Liver (tissue), 10 donors: ENCODE measurements at places on chromosomes 7 and 10. TPM values are rescaled to one million over a fixed set of nuclear protein-coding genes. Genes with fewer than 3 reads are reported as not detected.

DNA sequence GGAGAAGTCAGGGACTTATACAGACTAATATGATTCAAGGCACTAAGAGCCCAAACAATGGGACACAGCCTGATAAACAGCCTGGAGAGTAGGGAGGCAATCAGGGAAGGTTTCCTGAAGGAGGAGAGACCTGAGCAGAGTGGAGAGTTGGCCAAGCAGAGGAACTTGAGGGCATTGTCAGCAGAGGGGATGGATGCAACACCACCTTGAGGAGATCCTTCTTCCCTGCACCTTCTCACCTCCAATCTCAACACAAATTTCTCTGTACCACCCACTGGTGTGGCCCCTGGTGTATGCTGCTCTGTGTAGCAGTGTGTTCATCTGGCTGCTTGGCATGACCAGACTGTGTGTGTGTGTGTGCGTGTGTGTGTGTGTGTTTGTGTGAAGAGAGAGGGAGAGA is 146.2 kb downstream of the WDR11 start:
- no peak for DNase-seq

GRCh38 chr10:71633920-71634319 is 85.7 kb downstream of the C10orf105 start:
- DNase-seq, result no peak

DNA sequence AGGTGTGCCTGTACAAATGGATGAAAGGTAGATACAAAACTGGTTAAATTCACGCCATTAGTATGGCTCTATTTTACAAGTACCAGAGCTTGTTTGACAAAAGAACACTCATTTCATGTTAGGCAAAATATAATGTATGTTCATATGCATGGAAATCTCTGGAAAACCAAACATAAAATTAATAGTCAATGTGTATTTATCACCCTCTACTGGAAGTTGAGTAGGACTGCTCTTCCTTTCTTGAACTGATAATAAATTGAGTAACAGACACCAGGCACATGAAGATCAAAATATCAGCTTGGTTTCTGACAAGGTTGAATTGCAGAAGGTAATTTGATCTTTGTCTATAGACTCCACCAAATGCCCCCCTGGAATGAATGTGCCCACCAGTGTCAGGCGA is 19.8 kb upstream of the AKR1B1 start:
- DNase-seq, result no peak

DNA sequence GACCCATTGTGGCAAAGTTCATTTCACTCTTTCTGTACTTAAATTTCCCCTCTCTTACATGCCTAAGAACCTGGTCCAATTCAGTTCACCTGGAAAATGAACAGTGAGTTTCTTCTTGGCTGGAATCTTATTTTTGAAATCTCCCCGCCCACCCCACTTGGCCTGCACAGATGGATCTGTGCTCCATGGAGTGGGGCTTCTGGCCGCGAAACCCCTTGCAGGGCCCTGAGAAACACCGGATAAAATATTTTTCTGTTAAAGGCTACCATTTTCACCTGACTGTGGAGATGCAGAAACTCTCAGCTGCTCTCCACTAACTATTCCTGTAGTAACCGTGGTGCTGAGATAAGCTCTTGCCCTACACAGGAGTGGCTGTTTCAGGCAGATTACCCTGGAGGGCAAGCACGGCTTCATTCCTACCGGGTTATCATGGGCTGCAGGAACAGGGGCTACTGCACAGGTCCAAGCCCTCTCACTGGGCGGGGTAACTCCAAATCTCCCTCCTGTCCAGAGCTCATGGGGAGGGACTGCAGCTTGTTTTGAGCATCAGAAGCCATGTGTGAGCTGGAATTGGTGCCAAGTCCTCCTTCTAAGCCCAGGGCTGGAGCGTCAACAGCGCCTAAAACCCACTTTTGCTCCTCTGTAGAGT is 118.9 kb downstream of the PRPF18 start:
- DNase-seq, result peak; percentile 83

- peak; percentile 45 for DNase-seq
Observed at GRCh38 chr10:59830601-59831259, 75.6 kb downstream of the CCDC6 start.

GRCh38 chr7:42431873-42432272 is 194.9 kb upstream of the GLI3 start:
- no peak for DNase-seq

GRCh38 chr7:150958597-150958996 is 19.5 kb downstream of the KCNH2 start:
- no peak for DNase-seq

DNA sequence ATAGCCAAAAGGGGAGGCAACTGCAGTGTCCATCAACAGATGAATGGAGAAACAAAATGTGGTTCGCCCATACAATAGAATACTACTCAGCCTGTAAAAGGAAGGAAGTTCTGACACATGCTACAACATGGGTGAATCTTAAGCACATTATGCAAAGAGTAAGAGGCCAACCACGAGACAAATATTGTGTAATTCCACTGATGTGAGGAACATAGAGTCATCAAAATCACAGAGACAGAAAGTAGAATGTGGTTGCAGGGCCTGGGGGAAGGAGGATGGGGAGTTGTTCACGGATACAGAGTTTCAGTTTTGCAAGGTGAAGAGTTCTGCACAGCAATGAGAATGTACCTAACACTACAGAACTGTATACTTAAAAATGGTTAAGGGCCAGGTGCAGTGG is 13.7 kb upstream of the C10orf71 start:
- no peak for DNase-seq

DNA sequence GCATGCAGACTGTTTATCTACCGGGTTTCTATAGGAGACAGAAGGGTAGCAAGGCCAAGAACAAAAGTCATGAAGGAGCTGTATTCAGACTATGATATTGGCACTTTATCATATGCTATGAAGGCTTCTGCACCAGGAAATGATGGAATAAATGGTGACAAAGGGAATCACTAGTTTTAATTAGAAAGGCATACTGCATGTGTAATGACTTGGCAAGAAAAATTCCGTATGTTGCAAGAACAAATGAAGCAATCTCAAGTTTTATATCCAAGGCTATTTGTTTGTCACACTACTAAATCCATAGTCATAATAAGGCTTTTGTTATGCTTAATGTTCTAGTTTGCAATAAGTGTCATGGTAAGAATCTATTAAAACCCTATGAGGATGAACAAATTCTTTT is 230.9 kb downstream of the ZEB1 start:
- no peak for DNase-seq

DNA sequence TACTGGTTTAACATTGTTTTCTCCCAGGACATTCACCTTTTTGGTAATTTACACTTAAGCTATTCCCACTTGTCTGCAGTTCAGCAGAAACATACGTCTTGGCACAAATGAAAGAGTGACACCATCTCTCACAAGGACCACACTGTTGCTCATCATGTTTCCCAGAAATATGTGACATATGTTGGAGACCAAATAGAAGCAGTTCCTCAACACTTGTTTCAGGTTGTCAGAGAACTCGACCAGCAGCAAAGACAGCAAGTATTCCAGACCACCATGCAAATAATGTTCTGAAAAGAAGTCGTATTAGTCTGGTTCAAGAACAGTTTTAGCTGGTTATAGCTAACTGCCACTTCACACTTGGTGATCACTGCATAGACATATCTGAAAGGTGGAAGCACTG is 81.3 kb upstream of the KLF6 start:
- DNase-seq, result no peak

DNA sequence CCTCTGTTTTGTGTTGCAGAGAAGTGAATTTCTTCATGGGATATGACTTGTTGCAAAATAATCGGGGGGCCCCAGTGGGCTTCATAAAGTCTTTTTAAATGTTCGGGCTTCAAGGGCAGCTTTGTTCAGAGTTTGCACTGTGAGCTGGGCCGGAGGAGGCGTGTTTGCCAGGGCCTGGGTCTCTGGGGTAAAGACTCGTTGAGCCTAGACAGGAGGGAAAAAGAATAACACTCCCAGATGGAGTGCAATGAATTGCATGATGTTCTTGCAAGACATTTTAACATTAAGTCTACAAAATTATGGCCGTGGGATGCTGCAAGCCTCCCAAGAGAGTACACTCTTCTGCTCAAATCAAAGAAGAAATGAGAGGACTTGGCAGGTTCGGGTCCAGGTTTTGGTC is 23.6 kb downstream of the BMPER start:
- no peak for DNase-seq

DNA sequence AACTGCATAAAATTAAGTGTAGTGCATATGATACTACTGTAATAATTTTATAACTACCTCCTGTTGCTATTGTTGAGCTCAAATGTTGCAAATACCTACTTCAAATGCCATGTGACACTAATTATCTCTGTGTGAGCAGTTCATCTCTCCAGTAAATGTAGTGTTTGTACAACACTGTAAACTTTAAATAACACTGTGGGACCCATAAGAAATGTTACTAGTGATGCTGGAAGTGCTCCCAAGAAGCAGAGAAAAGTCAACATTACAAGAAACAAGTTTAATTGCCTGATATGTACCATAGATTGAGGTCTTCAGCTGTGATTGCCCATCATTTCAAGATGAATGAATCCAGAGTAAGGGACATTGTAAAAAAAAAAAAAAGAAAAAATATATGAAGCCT is 39.9 kb downstream of the RALA start:
- no peak for DNase-seq

DNA sequence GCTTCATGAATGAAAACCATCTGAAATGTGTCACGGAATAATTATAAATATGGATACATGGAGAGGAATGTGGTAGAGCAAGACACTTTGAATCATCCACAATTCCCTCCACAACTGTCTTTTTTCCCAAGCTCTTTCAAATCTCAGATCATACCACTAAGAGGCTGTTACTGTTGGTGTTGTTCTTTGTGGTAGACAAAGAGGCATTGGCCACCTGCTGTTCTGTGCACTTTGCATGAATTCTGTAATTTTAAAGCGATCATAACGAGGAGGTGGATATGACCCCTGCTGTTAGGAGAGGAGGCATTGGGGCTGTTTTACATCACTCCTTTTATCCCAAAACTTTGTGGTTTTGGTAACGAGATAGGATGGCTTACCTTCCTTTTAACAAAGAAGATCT is 141.2 kb upstream of the KLF6 start:
- DNase-seq, result no peak

GRCh38 chr10:73905256-73906020 is 5.5 kb upstream of the PLAU start:
- no peak for DNase-seq

DNA sequence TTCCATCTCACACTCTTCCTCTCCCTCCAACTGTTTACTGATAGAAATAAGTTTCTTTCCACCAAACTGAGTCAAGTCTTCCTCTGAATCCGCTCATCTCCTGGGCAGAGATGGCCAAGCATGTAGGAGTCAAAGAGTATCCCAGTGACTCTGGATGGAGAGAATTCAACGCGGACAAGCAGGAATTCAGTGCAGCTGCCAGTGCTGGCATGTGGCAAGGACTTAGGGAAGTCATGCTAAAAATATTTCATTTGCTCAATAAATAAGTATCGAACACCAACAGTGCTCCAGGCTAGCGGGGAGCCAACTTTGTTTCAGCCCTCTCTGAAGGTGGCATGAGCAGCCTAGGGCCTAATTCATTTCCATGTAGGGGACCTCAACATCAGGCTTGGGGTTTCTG is 351.6 kb upstream of the ZMIZ1 start:
- DNase-seq, result no peak

- no peak for DNase-seq
Observed at GRCh38 chr7:26183545-26184280, 16.8 kb downstream of the HNRNPA2B1 start.

- no peak for DNase-seq
Observed at GRCh38 chr7:117082647-117083046, 129.3 kb downstream of the ST7 start.

DNA sequence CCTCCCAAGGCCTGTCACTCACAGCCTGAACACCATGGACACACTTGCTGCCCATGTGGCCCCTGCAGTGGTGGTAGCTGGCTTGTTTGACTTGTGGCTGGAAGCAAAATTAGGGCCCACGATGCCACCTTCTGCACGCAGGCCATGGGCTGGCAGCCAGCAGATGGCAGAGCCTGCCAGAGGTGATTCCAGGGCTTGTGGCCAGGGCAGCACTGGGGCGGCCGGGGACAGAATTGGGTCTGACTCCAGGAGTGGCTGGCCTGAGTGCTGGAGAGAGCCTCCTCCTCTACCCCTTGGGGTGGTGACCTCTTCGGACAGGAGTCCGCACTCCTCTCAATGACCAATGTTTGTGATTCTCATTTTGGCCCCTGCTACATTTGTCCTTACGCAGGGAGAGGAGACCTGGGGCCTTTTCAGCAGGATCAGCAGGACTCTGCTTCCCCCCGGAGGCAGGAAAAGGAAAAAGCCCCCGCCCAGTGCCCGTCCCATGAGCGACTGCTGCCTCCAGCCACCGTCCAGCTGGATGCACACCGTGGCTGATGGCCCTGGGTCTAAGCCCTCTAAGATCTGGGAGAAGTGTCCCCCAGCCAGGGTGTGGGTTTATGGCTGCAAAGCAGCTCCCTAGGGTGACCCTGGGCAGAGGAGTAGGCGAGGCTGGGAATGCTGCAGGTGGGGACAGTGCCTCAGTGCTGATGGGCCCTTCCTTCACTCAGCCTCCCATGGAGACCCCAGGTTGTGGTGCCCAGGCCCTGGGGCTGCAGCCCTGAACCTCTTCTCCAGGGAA is 26.5 kb downstream of the DNAJB12 start:
- peak; percentile 66 for DNase-seq

Gene OR2A2
- not detected for polyA plus RNA-seq

Gene CNPY4
- polyA plus RNA-seq, result 3.8 TPM

Gene GHRHR
- polyA plus RNA-seq, result 0.46 TPM

Gene ZNF488
- polyA plus RNA-seq, result not detected

Gene NOD1
- 1.8 TPM for polyA plus RNA-seq

Gene BICC1
- 0.82 TPM for polyA plus RNA-seq
